ENCODE measurements at places on chromosomes 5 and 9.

DNA sequence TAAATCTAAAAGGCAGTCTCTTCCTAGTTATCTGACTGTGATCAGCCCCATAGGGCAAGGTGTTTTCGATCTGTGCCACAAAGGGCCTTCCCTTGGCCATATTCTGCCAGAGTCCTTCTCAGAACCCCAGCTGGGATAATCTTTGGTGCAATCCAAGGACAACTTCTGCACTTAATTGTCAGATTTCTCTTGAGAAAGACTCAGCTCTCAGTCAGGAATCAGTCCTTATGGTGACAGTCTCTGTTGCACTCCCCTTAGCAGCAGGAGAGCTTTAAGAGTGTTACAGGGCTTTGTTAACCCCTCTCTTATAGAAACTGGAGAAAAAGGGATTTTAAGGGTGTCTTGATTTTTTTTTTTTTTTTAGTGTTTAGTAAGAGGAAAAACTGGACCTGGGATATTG lies 15.4 kb upstream of the RFX3 start:
- no peak for DNase-seq

GRCh38 chr9:20243841-20244240 lies 378.5 kb downstream of the MLLT3 start:
- no peak for DNase-seq

DNA sequence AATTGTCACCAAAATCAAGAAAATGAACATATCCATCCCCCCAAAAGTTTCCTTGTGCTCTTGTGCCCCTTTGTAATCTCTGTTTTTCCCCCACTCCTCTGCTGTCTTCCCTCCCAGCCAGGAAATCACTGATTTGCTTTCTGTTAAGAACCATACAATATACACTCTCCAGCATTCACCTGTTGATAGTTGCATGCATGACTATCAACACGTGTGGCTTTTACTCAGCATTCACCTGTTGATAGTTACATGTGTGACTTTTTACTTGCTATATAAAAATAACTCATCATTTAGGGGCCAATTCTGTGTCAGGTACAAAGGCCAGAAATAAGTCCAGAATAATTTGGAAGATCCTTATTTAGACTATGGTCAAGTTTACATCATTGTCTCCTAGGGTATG lies 6.0 kb downstream of the RANBP17 start:
- DNase-seq, result no peak

DNA sequence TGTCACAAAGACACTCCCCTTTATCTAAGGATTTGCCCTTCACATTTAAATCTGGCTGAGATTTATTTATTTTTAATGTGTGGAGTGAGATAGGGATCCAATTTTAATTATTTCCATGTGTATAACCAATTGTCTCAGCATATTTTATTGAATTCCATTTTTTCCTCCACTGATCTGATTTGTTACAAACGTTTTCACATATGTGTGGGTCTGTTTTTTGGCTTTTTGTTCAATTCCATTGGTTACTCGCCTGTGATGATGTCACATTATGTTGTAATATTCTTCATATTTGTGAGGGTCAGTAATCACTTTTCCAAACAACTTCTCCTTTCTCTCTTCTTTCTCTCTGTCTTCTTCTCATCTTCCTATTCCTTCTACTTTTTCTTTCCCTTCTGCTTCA lies 278.3 kb upstream of the RFX3 start:
- DNase-seq, result no peak

GRCh38 chr5:157571357-157571827 lies 4.2 kb downstream of the ADAM19 start:
- DNase-seq, result no peak

DNA sequence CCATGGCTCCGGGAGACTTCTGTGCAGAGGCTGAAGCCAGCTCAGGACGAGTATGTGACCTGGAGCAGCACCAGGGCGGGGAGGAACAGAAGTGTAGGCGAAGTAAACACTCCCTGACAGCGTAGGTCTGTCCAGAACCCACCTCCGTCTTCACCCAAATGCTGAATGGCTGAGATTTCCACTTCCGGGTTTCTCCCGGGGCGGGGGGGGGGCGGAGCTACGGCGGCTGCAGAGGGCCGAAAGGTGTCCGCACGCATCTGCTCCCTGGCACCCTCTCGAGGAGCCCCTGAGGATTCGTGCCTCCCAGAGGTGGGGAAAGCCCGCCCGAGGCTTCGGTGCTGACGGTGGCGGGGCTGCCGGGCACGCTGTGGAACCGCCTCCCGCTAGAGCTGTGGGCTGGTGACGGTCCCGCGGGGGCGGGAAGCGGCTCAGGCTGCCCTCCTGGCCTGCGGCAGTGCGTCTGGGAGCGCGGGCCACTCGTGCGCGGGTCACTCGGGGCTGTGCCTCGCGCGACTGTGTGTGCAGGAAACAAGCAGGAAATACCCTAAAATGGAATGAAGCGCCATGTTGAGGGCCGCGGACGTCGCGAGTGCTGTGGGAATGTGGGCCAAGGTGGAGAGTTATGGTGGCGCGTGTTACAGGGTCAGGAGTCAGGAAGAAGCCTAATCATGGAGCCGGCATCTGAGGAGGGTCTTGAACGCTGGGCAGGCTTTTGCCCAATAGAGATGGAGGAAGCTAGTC lies 1425.4 kb downstream of the FOXD4L5 start:
- no peak for DNase-seq

DNA sequence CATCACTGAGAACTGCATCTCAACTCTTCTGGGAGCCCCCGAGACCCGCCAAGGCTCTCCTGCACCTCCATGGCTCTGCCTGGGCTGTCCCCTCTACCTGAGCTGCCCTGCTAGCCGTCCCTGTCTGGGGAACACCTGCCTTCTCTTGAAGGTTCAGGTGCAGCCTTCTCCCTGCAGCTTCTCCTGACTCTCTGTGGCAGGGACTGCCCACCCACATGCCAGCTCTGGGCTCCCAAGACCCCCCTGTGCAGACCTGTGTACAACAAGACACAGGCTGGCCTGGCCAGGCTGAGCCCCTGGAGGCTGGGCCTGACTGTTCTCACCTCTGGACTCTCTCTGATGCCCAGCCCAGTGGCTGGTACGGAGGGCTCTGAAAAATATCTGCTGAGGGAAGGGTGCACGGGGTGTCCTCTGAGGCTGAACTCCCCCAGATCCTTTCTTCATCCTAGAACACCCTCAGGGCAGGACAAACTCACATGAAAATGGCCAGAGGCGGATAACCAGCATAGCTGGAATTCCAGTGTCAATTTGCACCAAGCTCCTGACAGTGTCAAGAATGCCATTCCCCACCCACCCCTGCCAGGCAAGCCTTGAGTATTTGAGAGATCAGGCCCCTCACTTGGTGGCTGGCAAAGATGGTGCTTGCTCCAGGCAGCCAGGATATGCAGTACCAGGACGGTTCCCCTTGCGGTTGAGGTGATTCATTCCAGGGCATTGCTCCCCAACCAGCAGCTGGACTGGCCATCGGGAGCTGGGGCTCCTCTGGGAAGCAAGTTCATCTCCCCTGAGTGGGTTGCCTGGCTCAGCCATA lies 40.9 kb upstream of the SLC25A51 start:
- no peak for DNase-seq

- no peak for DNase-seq
Observed at GRCh38 chr5:65014769-65015168, 246.0 kb downstream of the CWC27 start.

- no peak for DNase-seq
Observed at GRCh38 chr5:42300496-42300895, 122.7 kb upstream of the GHR start.

GRCh38 chr9:110308633-110309038 lies 29.0 kb downstream of the TXNDC8 start:
- no peak for DNase-seq

- no peak for DNase-seq
Observed at GRCh38 chr9:109894921-109895758, 115.1 kb downstream of the PALM2AKAP2 start.

GRCh38 chr5:128708841-128709240 lies 170.8 kb upstream of the FBN2 start:
- no peak for DNase-seq

- no peak for DNase-seq
Observed at GRCh38 chr5:3277590-3278196, 317.9 kb upstream of the IRX1 start.

- DNase-seq, result no peak
Observed at GRCh38 chr5:36161361-36161760, 9.4 kb downstream of the SKP2 start.

GRCh38 chr5:103397739-103398581 lies 139.4 kb downstream of the MACIR start:
- DNase-seq, result no peak

GRCh38 chr5:31221001-31221400 lies 27.5 kb downstream of the CDH6 start:
- DNase-seq, result no peak

DNA sequence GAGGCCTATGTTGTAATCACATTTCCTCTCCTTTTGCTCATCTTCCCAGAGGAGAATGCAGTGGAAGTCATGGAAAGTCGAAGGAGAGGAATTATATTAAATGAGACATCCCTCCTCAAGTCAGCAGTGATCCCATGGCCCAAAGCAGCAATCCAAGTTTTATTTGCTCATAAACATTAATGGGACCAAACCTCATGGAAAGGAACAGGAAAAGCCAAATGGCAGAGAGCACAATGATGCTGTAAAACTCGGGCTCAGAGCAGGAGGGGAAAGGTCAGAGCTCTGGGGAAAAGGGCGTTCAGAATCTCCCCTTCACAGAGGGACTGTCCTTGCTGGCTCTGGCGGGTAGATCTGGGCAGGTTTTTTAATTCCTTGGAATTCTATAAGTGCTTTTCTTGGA lies 175.8 kb downstream of the C5orf15 start:
- no peak for DNase-seq

GRCh38 chr5:169923988-169924387 lies 56.3 kb downstream of the INSYN2B start:
- DNase-seq, result no peak

- no peak for DNase-seq
Observed at GRCh38 chr9:136077491-136077890, 17.6 kb downstream of the NACC2 start.

GRCh38 chr5:118611332-118611945 lies 376.9 kb downstream of the DTWD2 start:
- no peak for DNase-seq

DNA sequence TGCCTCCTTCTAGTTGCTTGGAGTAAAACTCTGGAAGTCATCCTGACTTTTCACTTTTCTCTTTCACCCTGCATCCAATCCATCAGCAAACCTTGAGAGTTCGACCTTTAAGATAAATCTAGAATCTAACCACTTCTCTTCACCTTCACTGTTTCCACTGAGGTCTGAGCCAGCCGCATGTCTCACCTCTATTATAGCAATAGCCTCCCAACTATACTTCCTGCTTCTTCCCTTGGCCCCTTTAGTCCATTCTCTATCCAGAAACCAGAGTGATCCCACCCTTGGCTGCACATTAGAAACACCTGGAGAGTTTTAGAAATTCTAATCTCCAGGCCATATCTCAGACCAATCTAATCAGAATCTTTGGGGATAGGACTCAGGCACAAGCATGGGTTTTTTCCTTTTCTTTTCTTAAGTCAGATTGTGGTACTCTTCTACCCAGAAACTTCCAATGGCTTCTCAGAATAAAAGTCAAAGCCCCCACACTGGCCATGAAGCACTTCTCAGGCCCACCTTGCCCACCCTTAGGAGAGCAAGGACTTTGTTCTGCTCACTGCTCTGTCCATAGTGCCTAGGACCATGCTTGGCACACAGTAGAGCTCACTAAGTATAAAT lies 33.1 kb downstream of the MFAP3 start:
- DNase-seq, result no peak

DNA sequence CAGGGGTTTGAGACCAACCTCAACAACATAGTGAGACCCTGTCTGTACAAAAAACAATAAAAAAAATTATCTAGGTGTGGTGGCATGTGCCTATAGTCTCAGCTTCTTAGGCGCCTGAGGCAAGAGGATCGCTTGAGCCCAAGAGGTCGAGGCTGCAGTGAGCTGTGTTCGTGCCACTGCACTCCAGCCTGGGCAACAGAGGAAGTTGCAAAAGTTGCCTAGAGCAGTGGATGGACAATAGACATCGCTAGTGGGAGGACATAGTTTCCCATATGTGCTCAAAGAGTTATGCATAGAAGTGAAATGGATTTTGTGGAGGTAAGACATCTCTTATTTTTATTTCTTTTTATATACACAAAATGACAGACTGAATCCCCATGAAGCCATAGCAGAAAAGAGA lies 19.0 kb downstream of the HNRNPK start:
- no peak for DNase-seq

- no peak for DNase-seq
Observed at GRCh38 chr9:115945009-115945431, 208.6 kb upstream of the PAPPA start.

DNA sequence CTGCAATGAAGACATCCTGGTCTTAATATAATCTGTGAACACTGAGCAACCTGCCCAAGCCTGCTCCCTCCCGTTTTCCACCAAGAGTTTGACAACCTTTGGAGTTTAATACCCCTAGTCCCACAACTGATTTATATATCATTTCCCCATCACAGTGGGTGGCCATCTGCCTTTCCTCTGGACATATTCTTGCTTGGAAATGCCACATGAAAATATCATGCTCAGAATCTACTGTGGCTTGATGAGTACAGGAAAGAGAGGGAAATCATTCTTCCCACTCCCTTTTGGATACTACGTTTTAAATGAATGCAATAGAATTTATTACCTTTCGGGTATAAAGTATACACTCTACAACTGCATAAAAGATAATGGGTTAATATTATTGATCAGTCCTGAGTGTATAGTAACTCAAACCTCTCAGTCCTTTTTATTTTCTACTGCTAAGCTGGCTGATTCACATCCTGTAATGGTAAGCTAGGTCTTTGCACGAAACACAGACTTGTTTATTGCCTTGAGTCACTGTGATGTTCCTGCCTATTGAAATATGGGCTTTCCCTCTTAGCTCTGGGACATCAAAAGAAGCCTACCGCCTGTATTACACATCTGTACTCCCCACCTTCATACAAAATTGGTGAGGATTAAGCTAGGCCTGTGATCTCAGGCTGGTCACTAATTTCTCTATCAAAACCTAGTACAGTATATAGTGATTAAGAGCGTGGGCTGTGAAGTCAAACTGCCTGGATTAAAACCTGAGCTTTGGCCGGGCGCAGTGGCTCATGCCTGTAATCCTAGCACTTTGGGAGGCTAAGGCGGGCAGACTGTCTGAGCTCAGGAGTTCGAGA lies 67.6 kb upstream of the NR5A1 start:
- DNase-seq, result peak; percentile 45

DNA sequence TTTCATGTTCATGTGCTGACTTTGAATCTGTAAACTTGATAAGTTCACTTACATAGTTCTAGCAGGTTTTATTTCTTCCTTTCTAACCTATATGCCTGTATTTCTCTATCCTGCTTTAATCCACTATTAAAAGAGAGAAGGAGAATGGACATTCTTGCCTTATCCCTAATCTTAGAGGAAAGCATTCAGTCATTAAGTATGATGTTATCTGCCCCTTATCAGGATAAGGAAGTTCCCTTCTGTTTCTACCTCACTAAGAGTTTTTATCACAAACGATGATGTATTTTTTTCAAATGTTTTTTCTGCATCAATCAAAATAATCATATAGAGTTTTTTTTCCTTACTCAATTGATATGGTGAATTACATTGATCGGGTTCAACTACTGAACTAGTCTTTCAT lies 33.1 kb downstream of the DRD1 start:
- no peak for DNase-seq
